A549 treated with dexamethasone at 1 μM for 4 hours (cell line): ENCODE measurements at places on chromosomes 1 and 21. TPM values are rescaled to one million over a fixed set of nuclear protein-coding genes. Genes with fewer than 3 reads are reported as not detected.

The MAP1LC3C gene
- 0.11 to 0.35 TPM (median 0.21 TPM) in 4 of 5 replicates, not detected in the other for total RNA-seq

The ZSWIM5 gene
- total RNA-seq = 0.36 to 0.71 TPM (median 0.57 TPM) in 5 replicates

The TBX15 gene
- 0.02 to 0.07 TPM (median 0.05 TPM) in 5 replicates for total RNA-seq

The FBLIM1 gene
- total RNA-seq = 17.2 to 30.9 TPM (median 24.8 TPM) in 5 replicates

The HUNK gene
- 1.2 to 1.6 TPM (median 1.5 TPM) in 5 replicates for total RNA-seq

The SEMA4A gene
- 0.31 to 0.51 TPM (median 0.42 TPM) in 5 replicates for total RNA-seq

The OMA1 gene
- 6.1 to 7.3 TPM (median 6.9 TPM) in 5 replicates for total RNA-seq

The APCS gene
- 0.08 TPM in 1 of 5 replicates, not detected in the others for total RNA-seq

The GSTM1 gene
- total RNA-seq = 0.21 TPM in 1 of 5 replicates, not detected in the others

The WDR64 gene
- not detected in 5 replicates for total RNA-seq

The KRTAP20-4 gene
- not detected in 5 replicates for total RNA-seq

The MMP23B gene
- total RNA-seq = 0.46 to 0.79 TPM (median 0.61 TPM) in 4 of 5 replicates, not detected in the other

The AP4B1 gene
- 7.4 to 8.6 TPM (median 8.0 TPM) in 5 replicates for total RNA-seq

The EIF4G3 gene
- 17.4 to 26.4 TPM (median 23.2 TPM) in 5 replicates for total RNA-seq

The FCRL6 gene
- total RNA-seq = not detected in 5 replicates

The LCE6A gene
- not detected in 5 replicates for total RNA-seq

The GNG4 gene
- total RNA-seq = 12.5 to 15.5 TPM (median 13.0 TPM) in 5 replicates

The ANGPTL3 gene
- total RNA-seq = not detected in 5 replicates

The SMPDL3B gene
- total RNA-seq = 1.4 to 1.9 TPM (median 1.5 TPM) in 5 replicates

The RHD gene
- total RNA-seq = not detected in 5 replicates

The FCN3 gene
- not detected in 5 replicates for total RNA-seq

The NOS1AP gene
- total RNA-seq = 0.14 to 0.40 TPM (median 0.27 TPM) in 5 replicates

The TRPM2 gene
- total RNA-seq = 6.5 to 9.8 TPM (median 7.8 TPM) in 5 replicates

The CCDC30 gene
- 0.23 to 1.5 TPM (median 0.56 TPM) in 5 replicates for total RNA-seq

The DCDC2B gene
- not detected in 5 replicates for total RNA-seq

The ELF3 gene
- total RNA-seq = 101 to 133 TPM (median 107 TPM) in 5 replicates

The C1orf185 gene
- not detected in 5 replicates for total RNA-seq

The TMEM52 gene
- total RNA-seq = 0.63 to 1.1 TPM (median 0.86 TPM) in 5 replicates

The CKS1B gene
- 301 to 343 TPM (median 324 TPM) in 5 replicates for total RNA-seq

The CAMK2N1 gene
- total RNA-seq = 58.6 to 71.5 TPM (median 66.4 TPM) in 5 replicates

The RYR2 gene
- 0.02 to 0.06 TPM (median 0.04 TPM) in 4 of 5 replicates, not detected in the other for total RNA-seq

The KRTAP21-2 gene
- total RNA-seq = not detected in 5 replicates

The CASZ1 gene
- total RNA-seq = 1.5 to 2.3 TPM (median 1.8 TPM) in 5 replicates

The HNRNPCL2 gene
- total RNA-seq = not detected in 5 replicates

The RIMKLA gene
- total RNA-seq = 0.25 to 0.98 TPM (median 0.47 TPM) in 5 replicates

The ADGRL2 gene
- total RNA-seq = 7.2 to 9.5 TPM (median 9.3 TPM) in 5 replicates

The CCDC27 gene
- total RNA-seq = not detected in 5 replicates

The CORT gene
- 0.08 to 0.30 TPM (median 0.24 TPM) in 5 replicates for total RNA-seq

The CD52 gene
- 0.38 TPM in 1 of 5 replicates, not detected in the others for total RNA-seq

The C4BPA gene
- 0.58 to 0.91 TPM (median 0.67 TPM) in 5 replicates for total RNA-seq

The MIGA1 gene
- 4.7 to 8.7 TPM (median 7.5 TPM) in 5 replicates for total RNA-seq

The DIO1 gene
- 0.06 TPM in 1 of 5 replicates, not detected in the others for total RNA-seq

The HPDL gene
- 2.7 to 3.5 TPM (median 3.2 TPM) in 5 replicates for total RNA-seq

The PRMT2 gene
- total RNA-seq = 48.2 to 55.4 TPM (median 52.1 TPM) in 5 replicates

The ADCY10 gene
- 0.04 to 0.14 TPM (median 0.12 TPM) in 4 of 5 replicates, not detected in the other for total RNA-seq

The SDHB gene
- 102 to 109 TPM (median 107 TPM) in 5 replicates for total RNA-seq

The PLEKHA6 gene
- total RNA-seq = 23.6 to 47.3 TPM (median 41.4 TPM) in 5 replicates

The RNF186 gene
- not detected in 5 replicates for total RNA-seq

The USP21 gene
- total RNA-seq = 14.8 to 21.6 TPM (median 20.7 TPM) in 5 replicates

The THEM5 gene
- not detected in 5 replicates for total RNA-seq

The SERPINC1 gene
- total RNA-seq = 0.06 to 0.16 TPM (median 0.13 TPM) in 4 of 5 replicates, not detected in the other

The RNU1-1 gene
- 10.6 TPM in 1 of 5 replicates, not detected in the others for total RNA-seq

The SPATA21 gene
- 0.04 to 0.12 TPM (median 0.04 TPM) in 3 of 5 replicates, not detected in the others for total RNA-seq

The C1orf116 gene
- 3.9 to 6.8 TPM (median 5.9 TPM) in 5 replicates for total RNA-seq

The SELL gene
- total RNA-seq = 0.08 to 0.26 TPM (median 0.20 TPM) in 5 replicates

The CD164L2 gene
- not detected in 5 replicates for total RNA-seq

The SPRR2E gene
- total RNA-seq = not detected in 5 replicates

The PLA2G2D gene
- total RNA-seq = 0.05 TPM in 1 of 5 replicates, not detected in the others
